RCC 7860 (cell line): ENCODE measurements at places on chromosomes 12 and 14.

- DNase-seq, result no peak
These were observed 8.8 kb upstream of the HEBP1 start for GRCh38 chr12:13008741-13009380.

DNA sequence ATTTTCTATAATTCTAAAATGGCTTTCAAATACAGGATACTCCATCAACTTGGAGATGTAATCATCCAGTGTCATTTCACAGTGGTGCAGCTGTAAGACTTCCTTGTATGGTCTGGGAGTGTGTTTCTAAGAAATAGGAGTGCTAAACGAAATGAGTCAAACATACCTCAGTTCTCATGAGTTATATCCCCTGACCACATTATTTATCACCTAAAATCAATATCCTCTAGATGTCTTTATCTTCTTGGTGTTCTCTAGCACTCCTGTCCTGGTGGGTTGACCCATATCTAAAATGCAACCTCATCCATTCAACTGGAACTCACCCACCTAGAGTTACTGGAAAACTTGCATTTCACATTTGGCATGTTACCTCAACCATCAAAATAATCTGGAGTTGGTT lies 33.2 kb downstream of the TMEM30B start:
- DNase-seq, result peak; percentile 20

DNA sequence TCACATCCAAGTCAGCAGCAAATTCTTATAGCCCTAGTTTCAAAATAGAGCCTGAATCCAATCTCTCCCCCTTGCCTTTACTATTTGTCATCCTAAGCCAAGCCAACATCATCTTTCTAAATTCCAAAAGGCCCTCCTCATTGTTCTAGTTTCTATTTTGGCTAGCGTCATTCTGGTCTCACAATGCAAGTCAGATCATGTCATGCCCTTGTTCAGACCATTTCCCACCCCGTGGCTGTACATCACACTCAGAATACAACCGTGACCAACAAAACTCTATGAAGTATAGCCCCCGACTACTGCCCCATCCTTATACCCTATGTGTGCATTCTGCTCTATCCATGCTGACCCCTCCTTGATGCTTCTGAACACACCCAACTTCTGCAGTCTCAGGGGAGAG lies 12.3 kb upstream of the GNG2 start:
- DNase-seq, result no peak

GRCh38 chr12:12693111-12693671 lies 2.8 kb downstream of the GPR19 start:
- no peak for DNase-seq

- DNase-seq, result peak; percentile 21
These were observed 14.7 kb upstream of the SLC25A3 start for GRCh38 chr12:98578821-98579220.

DNA sequence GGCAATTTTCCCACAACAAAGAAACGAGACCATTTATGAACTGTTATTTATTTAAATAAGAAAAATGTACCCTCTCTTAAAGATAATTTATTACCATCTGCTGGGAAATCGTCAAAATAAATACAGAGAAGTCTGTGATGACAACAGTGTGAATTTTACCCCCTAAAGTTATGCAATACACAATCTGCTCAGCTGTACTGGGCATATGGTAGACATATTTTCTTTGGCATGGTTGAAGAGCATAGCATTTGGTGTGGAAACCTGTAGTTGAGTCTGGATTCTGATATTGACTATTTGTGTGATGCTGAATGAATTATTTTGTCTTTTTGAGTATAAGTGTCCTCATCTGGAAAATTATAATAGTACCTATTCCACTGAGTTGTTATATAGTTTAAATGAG lies 60.0 kb downstream of the CFAP54 start:
- DNase-seq, result no peak

- peak; percentile 8 for DNase-seq
These were observed 40.2 kb downstream of the HSP90AA1 start for GRCh38 chr14:102046337-102047278.

GRCh38 chr12:45577844-45578399 lies 151.6 kb upstream of the ARID2 start:
- no peak for DNase-seq

DNA sequence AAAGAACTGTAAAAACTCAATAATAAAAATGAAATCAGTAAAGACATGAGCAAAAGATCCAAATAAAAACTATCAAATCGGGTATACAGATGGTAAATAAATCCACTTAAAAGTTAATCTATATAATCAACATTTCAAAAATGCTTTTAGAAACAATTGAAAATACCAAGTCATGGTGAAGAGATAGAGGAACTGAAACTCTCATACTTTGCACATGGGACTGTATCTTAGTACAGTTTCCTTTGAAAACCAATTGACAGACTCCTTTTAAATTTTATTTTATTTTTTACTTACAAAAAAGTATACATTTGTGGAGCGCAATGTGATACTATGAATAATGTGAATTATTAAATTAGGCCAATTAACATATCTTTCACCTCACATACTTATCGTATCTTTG lies 98.6 kb upstream of the FAR2 start:
- no peak for DNase-seq

GRCh38 chr12:32134101-32134888 lies 27.6 kb downstream of the BICD1 start:
- DNase-seq, result peak; percentile 74

DNA sequence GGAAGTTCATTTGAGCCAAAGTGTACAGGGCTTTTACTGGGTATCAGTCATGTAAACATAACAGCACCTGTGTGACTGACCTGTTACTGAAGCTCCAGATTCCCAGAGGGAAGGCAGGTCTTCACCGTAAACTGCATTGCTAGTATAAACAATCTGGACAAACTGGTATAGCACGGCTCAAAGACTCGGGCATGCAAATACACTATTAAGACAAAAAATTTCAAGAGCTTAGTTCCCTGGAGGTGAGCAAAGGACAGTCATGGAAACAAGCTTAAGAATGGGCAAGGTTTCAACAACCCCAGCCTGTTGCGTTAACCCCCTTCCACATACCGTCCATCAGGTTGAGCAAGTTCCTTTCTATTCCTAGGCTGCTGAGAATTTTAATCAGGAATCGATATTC lies 9.4 kb downstream of the PARP11 start:
- DNase-seq, result no peak

- no peak for DNase-seq
These were observed 29.1 kb upstream of the SYT1 start for GRCh38 chr12:78835493-78835892.

GRCh38 chr14:101120641-101121507 lies 217.4 kb upstream of the RTL1 start:
- DNase-seq, result no peak
